ENCODE measurements at places on chromosomes 6 and 20.

GRCh38 chr6:149342525-149342924 is 25.0 kb downstream of the TAB2 start:
- no peak for DNase-seq

- no peak for DNase-seq
Measured at GRCh38 chr6:166615059-166615770, 11.8 kb downstream of the RPS6KA2 start.

GRCh38 chr20:51227744-51228143 is 204.8 kb upstream of the KCNG1 start:
- no peak for DNase-seq

DNA sequence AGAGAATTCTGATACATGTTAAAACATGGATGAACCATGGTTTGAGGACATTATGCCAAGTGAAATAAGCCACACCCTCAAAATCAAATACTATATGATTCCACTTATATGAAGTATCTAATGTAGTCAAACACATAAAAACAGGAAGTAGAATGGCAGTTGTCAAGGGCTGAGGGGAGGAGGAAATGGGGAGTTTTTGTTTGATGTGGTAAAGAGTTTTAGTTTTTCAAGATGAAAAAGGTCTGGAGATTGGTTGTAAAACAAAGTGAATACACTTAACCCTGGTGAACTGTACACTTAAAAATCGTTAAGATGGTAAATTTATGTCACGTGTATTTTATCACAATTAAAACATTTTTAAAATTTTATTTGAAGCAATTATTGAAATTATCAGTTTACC is 127.4 kb upstream of the GRIK2 start:
- no peak for DNase-seq

DNA sequence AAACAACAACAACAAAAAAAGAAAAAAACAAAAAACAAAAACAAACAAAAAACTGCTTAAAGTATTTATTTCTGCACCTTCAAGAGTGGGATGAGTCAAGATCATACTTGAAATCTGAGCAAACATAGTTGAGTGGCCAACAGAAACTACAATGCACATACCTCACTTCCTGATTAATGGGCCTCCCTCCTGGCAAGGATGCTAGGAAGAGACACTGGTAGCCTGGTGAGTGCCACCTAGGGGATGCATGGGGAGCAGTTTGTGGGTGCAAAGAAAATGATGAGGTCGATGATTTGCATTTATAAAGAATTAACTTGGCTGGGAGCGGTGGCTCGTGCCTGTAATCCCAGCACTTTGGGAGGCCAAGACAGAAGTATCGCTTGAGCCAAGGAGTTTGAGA is 808.1 kb downstream of the MAFB start:
- DNase-seq = no peak

DNA sequence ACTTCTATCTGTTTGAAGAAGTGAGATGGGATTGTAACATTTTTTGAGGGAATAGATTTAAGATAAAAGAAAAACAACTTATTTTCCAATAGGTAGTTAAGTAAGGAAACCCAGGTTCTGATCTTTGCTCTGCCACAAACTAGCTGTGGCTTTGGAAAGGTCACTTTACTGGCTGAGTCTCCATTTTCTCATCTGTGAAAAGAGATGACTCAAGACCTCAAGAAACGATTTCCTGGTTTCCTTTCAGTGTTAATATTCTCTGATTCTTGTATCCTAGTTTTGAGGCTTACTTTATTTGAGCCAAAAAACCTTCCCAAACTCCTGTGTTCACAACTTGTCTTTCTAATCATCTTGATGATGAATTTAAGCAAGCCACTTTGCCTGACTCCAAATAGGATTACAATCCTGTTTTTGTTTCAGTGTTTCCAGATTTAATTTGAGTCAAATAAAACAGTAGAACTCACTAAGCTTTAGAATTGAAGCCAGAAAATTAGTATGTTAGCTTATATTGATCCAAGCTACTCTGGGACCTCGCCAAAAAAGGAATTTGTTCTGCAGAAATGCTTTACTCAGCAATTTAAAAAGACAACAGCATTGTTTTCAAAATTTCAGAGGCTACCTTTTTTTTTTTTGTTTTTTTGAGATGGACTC is 51.1 kb downstream of the ENPP1 start:
- DNase-seq = peak; percentile 35

DNA sequence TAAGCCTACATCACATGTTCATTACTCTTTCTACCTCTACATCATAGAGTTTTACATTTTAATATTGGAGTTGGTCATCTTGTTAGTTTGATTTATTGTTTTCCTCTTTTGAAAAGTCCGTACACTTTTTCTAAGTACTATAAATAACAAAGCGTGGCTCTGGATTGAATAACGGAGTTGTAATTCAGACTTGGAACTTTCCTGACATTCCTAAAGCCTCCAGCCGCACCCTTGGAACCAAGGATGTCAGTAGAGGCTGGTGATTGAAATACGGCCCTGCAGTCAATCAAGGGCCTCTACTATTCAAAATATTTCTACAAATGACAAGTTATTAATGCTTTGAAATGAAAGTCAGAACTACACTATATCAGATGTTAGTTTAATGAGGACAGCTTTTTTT is 301.9 kb upstream of the TBX18 start:
- no peak for DNase-seq

DNA sequence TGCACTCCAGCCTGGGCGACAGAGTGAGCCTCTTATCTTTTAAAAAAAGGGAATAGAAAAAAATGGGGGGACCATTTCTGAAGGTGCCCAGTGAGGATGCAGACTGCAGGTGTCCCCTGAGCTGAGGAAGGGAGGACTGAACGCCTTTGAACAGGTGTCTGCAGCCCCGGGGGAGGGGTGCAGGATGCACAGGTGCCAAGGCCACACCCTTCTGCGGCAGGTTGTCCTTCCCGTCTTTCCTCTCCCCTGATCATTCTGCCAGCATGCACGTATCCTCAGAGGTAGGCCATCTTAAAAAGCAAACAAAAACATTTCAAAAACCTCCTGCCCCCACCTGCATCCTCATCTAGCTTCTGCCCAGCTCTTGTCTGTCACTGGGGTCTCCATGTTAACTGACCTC is 101.3 kb downstream of the MTHFD1L start:
- DNase-seq = no peak

DNA sequence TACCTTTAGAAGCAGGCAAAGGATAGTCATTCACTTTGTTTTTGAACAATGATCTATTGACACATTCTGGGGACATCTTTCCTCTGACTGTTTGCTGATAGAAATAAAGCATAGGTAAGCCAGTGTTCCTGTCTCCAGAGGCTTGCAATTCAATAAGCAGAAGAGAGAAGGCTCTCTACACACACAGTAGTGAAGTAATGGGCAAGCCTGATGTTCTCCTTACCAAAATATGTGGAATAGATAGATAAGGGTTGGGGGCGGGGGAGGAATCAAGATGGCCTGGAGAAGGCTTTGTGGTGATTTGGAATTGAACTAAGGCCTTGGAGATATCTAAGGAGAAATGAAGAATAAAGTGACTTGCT is 27.3 kb downstream of the PAQR8 start:
- no peak for DNase-seq

DNA sequence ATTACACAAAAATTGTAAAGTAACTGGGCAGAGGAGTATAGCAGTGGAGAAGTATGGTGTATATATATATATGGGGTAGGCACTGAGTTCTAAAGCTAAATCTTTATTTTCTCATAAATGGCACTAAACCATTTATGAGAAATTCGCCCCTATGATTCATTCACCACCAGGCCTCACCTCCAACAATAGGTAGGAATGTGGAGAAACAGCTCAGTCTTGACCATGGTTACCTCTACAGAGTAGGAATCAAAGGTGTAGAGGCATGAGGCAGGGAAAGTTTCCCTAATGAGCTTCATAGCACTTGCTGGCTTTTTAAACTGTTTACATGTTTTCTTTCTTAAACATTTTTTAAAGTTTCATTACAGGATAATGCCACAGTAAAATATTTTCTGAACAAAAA is 36.9 kb upstream of the SUMO4 start:
- DNase-seq = no peak

GRCh38 chr20:58651559-58651945 is 469 bp downstream of the STX16 start:
- no peak for DNase-seq

DNA sequence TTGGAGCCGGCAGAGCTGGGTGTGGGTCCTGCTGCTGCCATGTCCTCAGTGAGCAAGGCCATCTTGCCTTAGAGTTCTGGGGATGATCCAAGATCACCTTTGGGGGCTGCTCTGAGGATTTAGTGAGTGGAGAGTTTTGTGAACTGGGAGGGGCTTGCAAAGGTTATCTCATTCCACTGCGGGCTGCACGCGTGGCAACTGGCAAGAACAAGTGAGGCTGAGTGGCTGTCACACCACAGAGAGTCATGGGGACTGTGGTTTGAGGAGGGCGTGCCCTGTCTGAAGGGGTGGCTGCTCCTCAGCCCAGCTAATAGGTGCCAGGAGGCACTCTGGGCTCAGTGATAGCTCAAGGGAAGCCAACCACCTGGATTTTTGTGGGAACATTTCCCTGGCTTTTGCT is 37.6 kb downstream of the TTLL9 start:
- no peak for DNase-seq

DNA sequence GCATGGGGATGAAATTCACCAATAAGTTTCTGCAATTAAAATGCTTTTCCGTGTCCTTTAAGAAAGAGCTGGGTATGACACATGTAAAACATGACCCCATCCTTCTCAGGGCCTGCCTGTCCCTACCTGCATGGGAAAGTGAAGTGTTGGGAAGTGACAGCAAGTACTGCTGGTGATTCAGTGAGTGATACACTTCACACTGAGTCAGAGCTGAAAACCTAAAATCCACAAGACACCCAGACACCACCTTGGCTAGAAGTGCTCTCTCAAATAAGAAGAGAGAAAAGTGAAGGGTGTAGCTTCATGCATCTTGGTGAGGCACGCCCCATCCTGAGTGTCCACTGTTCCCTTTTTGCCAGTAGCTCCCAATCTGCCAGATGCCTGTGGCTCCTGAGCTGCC is 3.3 kb downstream of the RAB22A start:
- DNase-seq = no peak

DNA sequence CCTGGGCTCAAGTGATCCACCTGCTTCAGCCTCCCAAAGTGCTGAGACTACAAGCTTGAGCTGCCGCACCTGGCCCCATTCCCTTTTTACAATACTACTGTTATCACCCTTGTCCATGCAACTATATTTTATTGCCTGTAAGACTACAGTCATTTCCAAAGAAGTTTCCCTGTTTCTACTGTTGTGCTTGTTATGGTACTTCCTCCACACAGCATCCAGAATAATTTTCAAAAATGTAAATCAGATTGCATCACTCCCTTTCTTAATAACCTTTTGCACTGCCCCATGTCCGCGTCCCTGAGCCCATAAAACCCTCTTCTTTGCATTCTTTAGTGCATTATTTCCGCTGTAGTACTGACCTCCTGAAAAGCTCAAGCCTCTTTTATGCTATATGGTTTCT is 128.9 kb upstream of the AKIRIN2 start:
- DNase-seq = no peak

DNA sequence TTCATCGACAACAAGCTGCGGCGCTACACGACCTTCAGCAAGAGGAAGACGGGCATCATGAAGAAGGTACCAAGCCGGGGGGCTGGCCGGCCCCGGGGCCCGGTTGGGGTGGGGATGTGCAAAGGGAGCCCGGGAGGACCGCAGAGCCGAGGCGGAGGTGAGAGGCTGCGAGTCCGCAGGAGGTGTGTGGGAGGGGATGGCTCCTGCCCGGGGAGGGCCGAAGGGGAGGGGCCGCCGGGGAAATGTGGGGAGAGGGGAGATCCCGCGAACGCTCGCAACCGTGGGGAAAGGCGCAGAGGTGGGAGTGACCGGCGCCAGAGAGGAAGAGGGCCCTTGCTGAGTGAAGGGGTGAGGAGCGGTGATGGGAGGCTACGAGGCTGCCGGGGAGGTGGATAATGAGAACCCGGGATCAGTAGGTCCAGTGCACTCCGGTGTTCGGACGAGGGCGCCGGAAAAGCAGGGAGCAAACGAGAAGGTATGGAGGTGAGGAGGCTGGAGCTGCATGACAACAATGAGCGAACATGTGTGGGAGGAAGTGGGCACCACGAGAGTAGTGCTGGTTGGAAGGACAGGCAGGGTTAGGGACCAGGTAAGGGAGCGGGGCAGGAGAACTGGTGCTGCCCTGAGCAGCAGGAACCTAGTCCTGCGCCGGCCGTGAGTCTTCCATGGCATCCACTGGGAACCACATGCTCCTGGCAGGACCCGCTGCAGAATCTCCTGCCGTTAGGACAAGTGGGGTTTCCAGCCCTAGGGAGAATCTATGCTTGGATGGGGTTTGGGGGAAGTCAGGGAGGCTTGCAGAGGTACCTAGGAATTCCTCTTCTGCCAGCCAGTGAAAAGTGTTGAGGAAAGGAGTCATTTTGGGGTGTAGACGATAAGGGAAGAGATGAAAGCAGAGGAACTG is 1.3 kb downstream of the SRF start:
- DNase-seq = no peak

GRCh38 chr6:35647400-35647799 is 41.3 kb downstream of the FKBP5 start:
- no peak for DNase-seq

DNA sequence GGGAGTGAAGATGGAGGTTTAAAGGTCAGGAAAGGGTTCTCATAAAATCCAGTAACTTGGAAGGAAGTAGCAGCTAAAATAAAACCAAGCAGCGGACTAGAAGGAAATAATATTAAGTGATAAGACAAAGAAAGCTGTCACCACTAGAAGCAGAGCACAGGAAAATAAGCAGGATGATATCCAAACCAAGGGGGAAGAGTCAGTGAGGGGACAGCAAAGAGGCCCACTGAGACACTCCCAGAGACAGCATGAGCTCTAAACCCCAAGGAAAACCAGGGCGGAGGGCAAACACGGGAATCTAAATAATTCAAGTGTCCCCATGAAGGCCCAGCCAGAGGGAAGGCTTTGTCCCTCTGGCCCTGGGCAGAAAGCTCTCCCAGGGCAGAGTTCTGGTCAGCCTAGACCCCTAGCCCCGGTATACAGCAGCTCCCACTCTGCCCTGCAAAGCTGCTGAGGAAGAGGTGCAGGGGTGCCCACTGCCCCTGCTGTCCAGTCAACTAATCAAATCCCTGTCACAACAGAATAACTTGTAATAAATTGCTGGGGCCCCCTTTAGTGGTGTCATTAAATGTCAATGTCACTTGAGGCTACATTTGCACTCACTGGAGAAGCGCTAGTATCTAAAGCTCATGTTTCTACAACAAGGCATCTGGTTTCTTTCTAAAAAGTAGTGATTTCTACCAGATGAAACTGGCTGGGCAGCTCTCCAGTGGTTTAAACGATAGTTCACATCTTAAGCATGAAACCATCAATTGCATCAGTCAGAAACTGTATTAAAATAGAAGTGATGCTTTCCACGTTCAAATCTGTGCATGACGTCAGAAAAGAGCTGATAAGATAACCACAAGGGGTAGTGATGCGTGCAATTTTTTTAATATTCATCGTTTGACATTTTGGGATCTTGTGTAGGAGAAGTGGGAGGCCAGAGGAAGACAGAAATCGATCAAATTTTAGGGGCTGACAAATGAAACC is 13.6 kb downstream of the PDE10A start:
- DNase-seq = no peak

DNA sequence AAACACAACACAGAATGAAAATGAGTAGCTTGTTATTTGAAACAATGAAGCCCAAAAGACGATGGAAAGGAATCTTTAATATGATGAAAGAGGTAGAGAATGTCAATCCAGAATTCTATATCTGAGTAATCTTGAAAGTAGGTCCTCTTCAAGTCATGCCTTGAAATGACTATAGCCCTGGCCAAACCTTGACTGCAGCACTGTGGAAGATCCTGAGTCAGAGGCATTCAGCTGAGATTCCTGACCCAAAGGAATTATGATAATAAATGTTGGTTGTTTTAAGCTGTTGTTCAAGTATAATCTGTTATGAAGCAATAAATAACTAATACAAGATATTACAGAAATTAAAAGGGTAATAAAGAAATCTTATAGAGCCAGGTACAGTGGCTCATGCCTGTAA is 64.8 kb downstream of the IBTK start:
- peak; percentile 17 for DNase-seq

- no peak for DNase-seq
Measured at GRCh38 chr20:35297155-35297554, 4.9 kb upstream of the FAM83C start.
